ENCODE measurements at places on chromosomes 5 and 9.

GRCh38 chr5:165695796-165696195, 2190.4 kb downstream of the MAT2B start:
- DNase-seq, result no peak

DNA sequence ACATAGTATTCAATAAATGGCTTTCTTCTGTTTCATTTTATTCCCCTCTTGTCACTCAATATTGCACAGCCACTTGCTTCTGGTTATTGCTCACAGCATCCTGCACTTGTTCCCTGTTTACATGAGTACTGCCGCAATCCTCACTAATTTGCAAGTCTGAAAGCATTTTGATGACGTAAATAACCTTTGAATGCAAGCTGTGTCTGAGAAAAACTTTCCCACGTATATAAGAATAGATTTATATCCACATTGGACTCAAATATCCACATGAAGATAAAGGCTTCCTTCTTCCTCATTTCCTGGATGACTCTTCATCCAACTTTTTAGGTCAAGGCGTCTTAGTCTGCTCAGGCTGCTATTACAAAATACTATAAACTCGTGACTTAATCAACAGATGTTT, 88.2 kb upstream of the DAP start:
- no peak for DNase-seq

GRCh38 chr5:21254161-21254560, 1266.2 kb upstream of the CDH18 start:
- no peak for DNase-seq

DNA sequence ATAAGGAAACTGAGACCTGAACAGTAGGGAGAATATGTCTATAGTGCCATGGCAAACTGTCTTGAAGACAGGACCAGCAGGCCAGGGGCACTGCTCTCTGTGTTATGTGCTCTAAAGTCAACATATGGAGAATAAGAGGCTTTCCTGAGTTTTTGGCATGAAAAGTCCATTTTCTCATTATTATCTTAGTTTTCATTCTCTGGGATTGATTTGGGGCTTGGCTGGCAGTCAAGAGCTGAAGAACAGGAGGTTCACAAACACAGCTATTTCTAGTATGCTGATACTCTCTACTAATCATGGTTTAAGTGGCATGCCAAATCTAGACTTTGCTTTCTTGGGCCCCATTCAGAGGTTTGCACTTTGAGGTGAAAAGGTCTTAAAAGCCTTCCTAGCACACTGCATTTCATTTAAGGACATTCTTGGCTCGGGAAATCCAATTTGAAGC, 404.4 kb downstream of the ZNF608 start:
- DNase-seq, result no peak

DNA sequence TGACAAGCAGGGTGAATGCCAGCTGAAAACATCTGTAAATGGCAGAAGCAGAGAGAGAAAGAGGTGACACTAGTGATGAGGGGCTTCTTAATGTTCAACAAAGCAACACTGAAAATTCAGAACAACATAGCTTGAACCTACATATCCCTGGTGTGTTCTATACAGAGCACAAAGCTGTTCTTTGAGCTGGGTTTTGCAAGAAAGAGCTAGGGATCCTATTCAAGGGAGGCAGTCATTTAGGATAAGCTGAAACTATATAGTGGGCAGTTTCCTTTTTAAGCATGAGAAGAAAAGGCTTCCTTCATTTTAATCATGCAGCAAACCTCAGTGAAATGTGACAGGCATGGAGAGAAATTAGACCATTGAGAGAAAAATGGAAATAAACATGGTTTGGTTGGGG, 45.6 kb upstream of the RAI14 start:
- DNase-seq, result no peak

DNA sequence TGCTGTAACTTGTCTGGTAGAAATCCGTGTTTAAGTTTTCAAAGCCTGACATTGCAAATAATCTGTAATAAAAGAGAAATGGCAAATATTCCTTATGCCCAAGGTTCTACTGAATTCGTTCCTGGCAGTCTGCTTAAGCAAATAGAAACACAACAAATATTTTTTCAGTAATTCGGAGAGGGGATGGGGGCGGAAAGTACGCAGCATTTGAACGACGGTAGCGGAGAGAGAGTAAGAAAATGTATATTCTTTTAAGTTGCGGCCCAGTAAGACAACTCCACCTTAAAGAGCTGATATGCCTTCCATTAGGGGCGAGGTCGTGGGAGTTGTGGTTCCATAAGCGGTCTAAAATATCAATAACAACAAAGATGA, 569 bp downstream of the YIPF5 start:
- DNase-seq, result no peak

DNA sequence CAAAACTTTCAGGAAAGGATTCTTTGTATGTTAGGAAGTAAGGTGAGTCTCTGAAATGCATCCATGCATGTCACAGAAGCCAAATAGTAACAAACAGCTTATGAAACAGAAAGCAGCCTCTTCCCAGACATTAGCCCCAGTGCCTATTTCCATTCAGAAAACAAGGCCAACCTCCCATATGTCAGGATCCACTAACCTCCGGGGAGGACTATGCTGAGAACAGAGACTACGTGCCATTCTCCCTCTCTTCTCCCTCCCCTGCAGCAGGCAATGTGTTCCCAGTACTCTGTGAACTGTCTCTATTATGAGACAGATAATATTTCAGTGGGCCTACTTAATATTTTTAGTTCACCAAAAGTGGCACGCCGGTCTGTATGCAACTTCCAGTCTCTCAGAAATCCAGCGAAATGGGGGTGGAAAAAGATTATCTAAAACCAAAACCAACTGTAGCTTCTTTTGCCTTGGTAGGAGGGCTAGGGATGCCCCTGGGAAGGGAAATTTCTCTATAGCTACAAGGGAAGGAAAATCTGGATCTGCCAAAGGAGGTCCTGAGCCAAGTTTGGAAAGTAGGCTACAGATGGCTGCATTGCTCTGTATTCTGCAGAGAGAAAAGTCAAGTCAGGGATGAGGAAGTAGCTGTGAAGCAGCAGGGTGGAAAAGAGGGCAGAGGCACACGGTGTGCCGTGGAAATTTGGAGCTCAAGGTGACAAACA, 42.0 kb downstream of the VLDLR start:
- no peak for DNase-seq

- no peak for DNase-seq
Observed at GRCh38 chr5:147746986-147747385, 35.5 kb downstream of the JAKMIP2 start.

- DNase-seq, result no peak
Observed at GRCh38 chr5:169988947-169989346, 8.7 kb upstream of the INSYN2B start.

DNA sequence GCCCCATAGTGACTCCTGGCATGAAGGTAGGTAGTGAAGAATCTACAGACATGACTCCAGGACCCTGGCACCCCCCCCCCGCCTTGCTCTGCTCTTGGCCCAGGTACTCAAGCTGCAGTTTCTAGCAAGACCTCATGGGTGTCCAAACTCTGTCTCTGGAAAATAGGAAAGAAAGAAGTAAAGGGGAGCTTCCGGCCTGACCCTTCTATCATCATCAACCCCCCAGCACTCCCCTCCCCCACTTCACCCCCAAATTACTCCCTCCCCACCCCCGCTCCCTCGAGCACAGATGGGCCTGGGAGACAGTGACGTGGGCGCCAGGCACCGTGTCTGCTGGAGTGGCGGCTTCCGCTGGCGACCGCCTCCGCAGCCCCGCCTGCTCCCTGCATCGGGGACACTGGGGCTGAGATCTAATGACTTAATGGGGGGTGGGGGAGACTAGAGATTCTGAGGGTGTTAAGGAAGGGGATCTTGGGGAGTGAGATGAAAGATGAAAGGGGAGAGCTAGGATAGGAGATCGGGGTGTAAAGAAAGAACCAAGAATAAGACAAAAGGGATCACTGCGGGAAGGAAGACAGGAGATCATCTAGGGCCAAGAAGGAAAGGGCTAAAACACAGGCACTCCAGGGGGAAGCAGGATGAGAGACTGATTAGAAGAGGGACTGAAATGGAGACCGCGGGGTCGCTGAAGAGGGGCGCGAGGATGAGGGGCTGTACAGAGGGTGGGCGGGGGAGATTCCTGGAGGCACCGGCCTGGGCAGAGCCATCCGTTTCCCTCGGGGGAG, 1.1 kb upstream of the DNAJB5 start:
- DNase-seq, result no peak

- DNase-seq, result peak; percentile 22
Observed at GRCh38 chr9:123642291-123643278, 286.6 kb downstream of the CRB2 start.

DNA sequence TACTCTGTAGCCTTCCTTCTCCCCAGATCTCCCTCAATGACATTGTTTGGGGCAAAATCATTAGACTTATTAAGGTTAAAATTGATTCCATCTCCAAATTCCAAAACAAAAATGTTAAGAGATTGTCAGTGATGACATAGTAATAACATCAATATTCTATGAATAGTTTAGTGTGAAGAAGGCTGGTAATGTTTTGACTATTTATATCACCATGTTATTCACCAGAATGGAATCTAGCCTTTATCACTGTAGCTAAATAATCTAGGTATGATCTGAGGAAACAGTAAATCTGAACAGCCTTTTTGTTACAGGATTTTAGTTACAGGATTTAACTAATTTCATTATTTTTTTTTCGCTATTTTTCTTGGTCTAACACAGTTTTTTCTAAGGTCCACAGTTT, 929 bp upstream of the PLPP6 start:
- no peak for DNase-seq

DNA sequence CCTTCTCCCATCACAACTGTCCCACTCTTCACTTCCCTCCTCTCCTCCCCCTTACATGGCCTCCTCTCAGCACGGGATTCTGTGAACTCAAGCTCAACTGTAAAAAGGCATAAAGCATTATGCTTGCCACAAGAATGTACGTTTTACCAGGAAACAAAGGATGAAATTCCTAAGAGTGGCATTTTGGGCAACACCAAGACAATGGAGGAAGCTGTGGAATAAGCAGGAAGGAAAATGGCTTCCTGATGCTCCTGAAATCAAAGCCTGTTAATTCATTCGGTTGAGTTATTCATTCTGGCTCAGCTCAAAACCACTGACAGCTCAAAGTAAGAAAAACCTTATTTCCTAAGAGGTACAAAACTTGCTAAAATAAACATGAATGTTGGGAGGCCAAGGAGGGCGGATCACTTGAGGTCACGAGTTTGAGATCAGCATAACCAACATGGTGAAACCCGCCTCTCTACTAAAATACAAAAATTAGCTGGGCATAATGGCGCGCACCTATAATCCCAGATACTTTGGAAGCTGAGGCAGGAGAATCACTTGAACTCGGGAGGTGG, 40.8 kb upstream of the DMRT1 start:
- DNase-seq, result no peak

GRCh38 chr9:37942621-37943344, 38.9 kb upstream of the SLC25A51 start:
- DNase-seq, result no peak

- DNase-seq, result no peak
Observed at GRCh38 chr9:26457151-26457550, 435.5 kb downstream of the CAAP1 start.

- DNase-seq, result no peak
Observed at GRCh38 chr9:129714511-129715061, 38.3 kb downstream of the PTGES start.

DNA sequence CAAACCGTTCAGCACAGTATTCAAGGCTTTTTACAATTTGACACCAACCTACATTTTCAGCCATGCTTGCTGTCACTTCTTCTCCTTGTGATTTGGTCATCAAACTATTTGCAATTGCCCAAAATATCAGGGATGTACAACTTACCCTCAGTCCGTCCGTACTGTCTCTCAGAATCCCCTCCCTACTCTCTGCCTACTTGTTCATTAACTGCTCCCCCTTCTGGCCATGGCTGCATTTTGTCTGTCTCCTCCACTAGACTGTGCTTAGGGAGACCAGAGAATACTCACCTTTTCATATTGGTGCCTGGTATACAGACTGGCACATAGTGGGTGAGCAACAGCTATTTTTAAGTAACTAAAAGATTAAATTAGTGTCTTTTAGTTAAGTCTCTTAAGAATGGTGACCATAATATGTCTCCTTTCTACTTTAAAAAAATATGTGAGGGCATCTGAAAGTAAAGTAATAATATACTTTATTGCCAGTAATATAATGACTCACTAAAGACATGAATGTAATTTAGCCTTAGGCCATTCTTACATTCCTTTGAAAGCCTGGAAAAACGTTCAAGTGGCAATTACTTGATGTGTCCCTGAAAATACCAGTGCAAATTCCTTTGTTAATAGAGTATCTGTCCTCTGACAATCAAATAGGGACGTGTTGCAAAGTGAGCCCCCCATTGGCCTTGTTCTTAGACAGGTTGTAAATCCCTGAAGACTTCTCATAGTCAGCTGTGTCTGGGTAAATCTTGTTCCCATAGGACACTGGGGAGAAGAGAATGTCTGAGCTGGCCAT, 27.8 kb downstream of the PRLR start:
- DNase-seq, result no peak

DNA sequence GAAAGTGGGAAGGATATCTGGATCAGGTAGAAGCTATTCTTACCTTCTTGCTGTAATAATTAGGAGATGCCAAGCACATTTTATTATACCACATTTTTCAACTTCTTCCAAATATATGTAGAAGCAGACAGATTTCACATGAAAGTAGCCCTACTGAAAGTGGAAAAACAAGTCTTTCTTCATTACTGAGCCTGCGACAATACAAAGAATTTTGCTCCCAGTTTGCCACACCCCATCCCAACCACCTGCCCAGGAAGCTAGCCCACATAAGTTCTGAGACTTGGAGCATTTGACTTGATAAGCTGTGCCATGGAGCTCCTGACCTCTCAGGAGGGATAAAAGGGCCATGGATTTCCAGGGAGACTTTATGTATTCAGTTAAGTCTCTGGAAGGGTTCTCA, 249.1 kb upstream of the ADCY2 start:
- no peak for DNase-seq

DNA sequence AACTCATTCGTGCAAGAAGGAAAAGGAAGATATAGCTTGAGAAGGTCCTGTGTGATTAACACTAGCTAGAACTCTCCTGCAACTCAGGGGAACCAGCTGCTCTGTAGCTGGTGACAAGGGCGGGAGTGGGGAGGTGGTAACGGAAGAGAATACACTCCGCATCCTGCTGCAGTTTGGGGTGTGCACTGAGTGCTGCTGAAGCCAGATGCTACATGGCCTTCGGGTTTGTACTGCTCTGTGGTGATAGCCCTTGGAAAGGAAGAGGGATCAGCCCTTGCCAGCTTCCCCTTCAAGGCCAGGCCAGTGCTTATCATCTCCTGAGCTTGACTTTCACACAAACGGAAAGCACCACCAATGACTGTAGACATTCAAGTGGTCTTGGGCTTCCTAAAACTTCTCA, 34.3 kb downstream of the FRMD3 start:
- no peak for DNase-seq

- no peak for DNase-seq
Observed at GRCh38 chr5:138898742-138899141, 23.6 kb upstream of the LRRTM2 start.

GRCh38 chr5:154302161-154302560, 111.6 kb downstream of the GALNT10 start:
- no peak for DNase-seq

GRCh38 chr5:29412979-29413378, 1780.5 kb upstream of the CDH6 start:
- no peak for DNase-seq

GRCh38 chr5:82772281-82772680, 304.9 kb downstream of the TMEM167A start:
- no peak for DNase-seq

All from right kidney (tissue), 9 donors.